ENCODE measurements at places on chromosomes 5 and 9.
A peak's percentile ranks its signal among the peaks of the same experiment; 100 is the strongest.

DNA sequence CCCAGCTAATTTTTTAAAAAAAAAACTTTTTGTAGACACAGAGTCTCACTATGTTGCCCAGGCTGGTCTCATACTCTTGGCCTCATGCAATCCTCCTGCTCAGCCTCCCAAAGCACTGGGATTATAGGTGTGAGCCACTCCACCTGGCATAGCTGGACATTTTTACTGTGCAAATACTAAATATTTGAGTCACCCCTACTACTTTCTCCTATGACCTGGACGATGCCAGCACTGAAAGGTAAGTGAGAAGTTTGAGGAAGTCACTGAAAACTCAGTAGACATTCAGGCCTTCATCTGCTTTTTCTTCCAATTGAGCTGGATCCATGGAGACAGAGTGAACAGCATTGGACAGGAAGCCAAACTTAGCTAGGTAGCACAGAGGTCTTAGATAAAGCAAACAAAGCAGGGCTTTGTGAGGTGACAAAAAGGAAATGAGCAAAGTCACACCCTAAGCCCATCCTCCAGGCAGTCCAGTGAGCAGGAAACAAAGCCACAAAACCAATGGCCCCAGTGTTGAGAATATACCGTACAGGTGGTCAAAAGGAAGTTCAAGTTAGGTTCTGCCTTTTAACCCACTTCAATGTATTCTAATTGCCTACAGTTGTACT, 192.6 kb upstream of the RASA1 start:
- no peak for DNase-seq

DNA sequence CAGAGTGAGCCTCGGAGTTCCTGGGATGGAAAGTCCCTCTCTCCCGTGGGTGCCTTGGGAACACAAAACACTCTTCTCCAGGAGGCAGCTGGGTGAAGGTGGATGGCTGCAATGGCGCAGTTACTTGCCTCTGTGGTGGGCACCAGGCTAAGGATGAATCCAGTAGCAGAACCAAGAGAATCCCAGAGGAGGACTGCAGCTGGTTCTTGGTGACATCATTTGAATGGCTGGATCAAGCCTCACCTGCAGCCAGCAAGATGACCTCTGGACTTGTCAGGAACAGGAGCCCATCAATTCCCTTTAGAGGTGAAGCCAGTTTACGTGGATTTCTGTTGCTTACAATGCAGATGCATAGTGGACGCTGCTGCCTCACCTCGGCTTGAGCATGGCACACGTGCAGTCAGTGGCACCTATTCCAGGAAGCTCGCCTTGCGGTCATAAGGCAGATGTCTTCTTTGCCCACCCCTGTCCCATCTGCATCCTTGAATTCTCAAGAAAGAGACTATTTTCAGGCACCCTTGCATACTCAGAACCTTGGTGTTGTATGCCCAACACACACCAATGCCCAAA, 34.1 kb upstream of the ADAMTS2 start:
- DNase-seq = no peak

DNA sequence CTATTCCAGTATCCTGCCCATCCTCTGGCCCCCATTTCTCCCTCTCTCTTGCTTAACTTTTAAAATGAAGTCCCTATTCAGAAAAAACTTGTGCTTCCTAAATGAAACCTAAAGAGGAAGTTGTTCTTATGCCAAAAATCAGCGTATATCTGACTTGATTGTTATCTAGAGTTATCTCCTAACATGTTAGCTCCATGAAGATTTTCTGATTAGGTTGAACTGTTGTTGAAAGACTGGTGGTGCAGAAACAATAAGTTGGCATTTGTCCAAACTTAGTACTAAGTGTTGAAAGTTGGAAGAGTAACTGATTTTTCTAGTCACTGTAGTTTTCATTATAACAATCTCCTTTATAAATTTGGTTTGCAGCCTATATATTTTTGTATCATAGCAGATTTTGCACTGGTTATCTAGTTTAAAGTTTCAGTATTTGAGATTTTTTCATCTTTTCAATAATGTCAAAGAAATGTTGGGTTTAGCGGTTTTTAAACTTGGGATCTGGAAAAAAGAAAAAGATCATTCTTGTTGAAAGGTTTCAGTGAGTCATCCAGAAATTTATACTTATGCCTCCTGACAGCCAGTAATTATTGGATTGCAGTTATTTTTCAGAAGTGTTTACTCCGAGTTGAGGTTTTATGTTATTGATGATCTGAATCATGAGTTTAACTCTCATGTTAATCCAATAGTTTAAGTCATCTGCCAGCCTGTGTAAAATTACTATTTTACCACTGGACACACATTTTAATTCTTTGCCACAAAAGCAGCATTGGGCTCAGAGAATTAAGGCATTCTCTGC, 60.6 kb downstream of the PAM start:
- DNase-seq = no peak

DNA sequence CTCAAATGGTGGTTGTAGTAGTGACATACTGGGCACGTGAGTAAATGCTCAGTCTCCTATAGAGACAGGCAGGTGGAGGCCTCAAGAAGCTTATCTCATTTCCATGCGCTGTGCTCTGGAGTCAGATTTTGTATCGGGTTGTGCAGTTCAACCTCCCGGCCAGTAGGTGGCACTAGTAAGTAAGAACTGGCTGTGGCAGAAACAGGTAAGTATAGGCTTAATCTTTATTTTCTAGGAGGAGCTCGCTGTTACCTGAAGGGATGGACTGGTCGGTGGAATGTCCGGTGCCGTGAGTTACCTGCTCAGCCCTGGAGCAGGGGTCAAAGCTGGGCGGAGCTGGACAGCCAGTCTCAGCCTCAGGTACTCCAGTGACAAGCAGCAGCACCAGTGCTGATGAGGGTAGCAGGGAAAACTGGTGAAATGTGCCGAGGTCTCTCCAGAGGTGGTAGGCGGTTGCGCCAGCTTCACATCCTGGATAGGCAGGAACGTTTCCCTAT, 880.1 kb upstream of the SEMA6A start:
- DNase-seq = peak; percentile 1

DNA sequence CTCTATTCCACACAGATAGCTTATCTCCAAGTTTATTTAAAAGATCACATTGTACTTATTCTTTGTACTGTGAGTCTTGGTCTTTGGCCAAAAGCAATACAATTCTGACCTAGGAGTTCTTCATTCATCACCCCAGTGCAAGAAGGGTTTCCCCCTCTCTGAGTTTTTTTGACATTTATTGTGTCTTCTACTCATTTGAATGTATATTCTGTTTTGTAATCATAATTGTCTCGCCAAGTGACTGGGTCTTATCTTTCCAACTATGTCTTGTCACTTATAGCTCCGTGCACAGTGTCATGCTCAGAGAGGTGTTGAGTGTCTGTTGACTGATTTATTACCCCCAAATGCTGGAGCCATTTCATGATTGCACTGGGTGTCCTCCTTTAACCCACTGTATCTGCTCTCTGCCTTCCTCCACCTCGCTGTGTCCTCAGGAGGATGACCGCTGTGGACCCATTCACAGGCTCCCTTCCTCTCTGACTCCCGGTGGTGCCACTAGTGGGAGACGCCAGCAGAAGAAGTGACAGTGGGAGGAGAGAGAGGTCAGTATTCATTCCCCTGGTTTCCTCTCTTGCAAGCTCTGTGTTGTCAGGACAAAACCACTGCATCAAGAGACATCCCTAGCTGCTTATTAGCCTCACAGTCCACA, 11.2 kb upstream of the TRIO start:
- peak; percentile 23 for DNase-seq

- DNase-seq = no peak
Measured at GRCh38 chr5:139422307-139422893, 16.9 kb downstream of the DNAJC18 start.

GRCh38 chr5:173704615-173705511, 88.4 kb upstream of the BOD1 start:
- no peak for DNase-seq

GRCh38 chr9:125601961-125602360, 105.0 kb downstream of the MAPKAP1 start:
- DNase-seq = no peak

- DNase-seq = no peak
Measured at GRCh38 chr5:149817539-149818060, 87.5 kb downstream of the PPARGC1B start.

DNA sequence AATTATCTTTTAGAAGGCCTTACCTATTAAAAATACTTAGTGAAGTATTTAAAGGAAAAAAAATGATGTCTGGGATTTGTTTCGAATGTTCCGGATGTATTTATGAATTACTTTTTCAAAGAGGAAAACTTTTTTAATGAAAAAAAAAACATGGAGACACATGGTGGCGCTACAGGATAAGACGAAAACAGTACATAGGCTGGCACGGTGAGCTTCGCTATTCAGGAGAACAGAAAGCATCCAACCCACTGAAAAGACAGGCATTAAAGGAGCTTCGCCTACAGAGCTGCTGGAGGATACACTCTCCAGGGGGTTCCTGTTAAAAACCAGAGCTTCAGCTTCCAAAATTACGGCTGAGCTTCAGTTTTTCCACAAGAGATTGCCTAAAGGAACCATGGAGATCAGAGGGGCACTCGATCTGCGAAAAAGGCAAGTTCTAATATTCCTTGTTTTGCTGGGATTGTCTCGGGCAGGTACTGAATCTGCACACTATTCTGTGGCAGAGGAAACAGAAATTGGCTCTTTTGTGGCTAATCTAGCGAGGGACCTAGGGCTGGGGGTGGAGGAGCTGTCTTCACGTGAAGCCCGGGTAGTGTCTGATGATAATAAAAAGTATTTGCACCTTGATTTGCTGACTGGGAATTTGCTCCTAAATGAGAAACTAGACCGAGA, at the start of gene PCDHB14:
TSS of gene PCDHB14 (plus strand) at position 232 of the 672 bp plus-strand sequence. CDS start at position 395, 163 bp downstream.
- DNase-seq = no peak

GRCh38 chr5:141850244-141850768, 27.9 kb downstream of the PCDH1 start:
- no peak for DNase-seq

DNA sequence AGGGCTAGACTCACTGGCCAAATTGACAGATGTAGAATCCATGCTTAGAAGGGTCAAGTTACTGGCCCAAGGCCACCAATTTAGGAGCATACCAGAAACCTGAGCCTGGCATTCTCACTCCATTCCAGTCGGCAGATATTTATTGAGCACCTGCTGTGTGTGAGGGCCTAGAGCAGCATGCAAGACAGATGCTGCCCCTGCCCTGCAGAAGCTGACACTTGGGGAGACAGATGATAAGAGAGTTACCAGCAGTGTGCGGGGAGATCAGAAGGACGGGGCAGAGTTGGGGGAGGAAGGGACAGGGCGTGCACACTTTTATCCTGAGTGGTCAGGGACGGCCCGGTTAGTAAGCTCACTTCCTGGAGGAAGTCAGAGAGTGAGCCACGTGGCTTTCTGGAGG, 111.5 kb upstream of the RAPGEF1 start:
- no peak for DNase-seq

GRCh38 chr5:95426227-95426626, 35.1 kb downstream of the FAM81B start:
- DNase-seq = no peak

GRCh38 chr9:78521680-78522079, 224.8 kb downstream of the PSAT1 start:
- DNase-seq = no peak

GRCh38 chr9:115413766-115414382, 295.9 kb upstream of the TNC start:
- no peak for DNase-seq

DNA sequence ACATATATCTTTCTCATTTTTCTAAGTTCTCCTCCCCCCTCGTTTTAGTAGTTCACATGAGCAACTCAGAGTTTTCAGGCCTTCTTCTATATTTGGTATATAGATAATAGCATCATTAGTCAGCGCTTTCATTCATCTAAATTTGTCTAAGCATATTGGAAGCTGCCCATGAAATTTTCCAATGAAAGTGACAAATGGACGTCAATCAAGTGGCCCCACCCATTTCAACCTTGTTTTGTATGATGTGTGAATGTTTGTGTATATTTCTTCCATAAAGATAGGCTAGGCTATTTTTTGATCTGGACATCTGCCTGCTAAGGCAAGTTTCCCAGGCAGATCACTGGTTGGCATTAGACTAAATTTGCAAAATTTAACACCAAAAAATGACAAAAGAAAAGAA, 104.0 kb upstream of the SSBP2 start:
- no peak for DNase-seq

DNA sequence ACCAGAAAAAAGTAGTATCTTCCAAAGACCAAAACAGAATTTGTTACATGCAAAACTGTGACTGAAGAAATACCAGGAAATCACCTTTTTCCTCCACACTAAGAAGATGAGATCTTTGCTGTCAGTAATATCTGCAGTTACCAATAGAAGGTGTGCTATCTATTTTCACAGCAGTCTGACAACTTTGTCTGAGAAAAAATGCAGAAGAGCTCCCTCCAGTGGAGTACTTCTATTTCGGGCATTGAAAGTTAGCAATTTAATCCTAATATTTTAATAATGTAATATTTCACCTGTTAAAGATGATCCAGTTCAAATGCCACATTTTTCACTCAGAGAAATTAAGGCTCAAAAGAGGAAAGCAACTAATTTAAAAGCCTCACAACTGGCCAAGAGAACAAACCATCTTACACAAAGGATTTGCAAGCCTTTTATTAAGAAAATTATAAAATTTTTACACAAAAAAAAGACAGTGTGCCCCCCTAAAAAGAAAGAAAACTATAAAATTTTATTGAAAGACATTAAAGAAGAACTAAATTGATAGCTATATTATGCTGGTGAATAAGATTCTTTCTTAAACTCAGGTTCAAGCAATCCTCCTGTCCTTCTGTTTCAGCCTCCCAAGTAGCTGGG, 50.6 kb downstream of the DEPDC1B start:
- no peak for DNase-seq

- DNase-seq = no peak
Measured at GRCh38 chr9:132681561-132681960, 11.3 kb downstream of the GTF3C4 start.

- DNase-seq = no peak
Measured at GRCh38 chr9:21970800-21971640, 23.2 kb downstream of the CDKN2A start.

- DNase-seq = no peak
Measured at GRCh38 chr9:136544548-136544963, 1.3 kb downstream of the NOTCH1 start.

DNA sequence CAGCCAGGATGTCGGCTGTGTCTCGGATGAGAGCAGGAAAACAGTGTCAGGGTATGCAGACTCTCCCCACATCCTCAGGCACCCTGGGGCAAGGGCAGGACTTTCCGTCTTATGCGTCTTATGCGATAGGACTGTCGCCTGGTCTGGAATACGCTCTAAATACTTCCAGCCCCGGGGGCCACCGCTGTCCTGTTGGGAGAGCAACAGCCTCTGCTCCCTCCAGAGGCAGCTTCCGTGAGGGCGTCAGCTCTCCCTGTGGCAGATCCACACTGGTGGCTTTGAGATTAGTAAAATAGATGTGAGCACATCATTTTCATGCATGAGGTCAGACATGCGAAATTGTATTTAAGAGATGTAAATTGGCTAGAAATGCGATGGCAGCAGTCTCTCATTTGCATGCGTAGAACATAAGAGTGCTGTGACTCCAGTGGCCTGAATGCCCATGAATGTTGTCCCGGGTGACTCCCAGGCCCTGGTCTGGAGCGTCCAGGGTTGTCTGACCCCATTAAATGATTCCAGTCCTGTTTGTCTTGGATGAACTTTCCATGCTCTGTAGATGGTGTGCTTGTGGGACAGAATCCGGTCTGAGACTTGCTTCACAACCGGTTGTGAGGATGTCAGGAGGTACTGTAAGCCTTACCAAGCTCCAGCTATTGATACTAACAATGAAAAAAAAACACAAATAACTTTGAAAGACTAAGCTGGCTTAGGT, 228.2 kb downstream of the SYK start:
- DNase-seq = no peak

GRCh38 chr5:176889321-176890280, 9.5 kb downstream of the HK3 start:
- DNase-seq = no peak

All from NCI-H510A (cell line).